ENCODE measurements at places on chromosomes 1 and 21.

GRCh38 chr1:25111706-25112105 lies 120.6 kb downstream of the SYF2 start:
- no peak for DNase-seq

DNA sequence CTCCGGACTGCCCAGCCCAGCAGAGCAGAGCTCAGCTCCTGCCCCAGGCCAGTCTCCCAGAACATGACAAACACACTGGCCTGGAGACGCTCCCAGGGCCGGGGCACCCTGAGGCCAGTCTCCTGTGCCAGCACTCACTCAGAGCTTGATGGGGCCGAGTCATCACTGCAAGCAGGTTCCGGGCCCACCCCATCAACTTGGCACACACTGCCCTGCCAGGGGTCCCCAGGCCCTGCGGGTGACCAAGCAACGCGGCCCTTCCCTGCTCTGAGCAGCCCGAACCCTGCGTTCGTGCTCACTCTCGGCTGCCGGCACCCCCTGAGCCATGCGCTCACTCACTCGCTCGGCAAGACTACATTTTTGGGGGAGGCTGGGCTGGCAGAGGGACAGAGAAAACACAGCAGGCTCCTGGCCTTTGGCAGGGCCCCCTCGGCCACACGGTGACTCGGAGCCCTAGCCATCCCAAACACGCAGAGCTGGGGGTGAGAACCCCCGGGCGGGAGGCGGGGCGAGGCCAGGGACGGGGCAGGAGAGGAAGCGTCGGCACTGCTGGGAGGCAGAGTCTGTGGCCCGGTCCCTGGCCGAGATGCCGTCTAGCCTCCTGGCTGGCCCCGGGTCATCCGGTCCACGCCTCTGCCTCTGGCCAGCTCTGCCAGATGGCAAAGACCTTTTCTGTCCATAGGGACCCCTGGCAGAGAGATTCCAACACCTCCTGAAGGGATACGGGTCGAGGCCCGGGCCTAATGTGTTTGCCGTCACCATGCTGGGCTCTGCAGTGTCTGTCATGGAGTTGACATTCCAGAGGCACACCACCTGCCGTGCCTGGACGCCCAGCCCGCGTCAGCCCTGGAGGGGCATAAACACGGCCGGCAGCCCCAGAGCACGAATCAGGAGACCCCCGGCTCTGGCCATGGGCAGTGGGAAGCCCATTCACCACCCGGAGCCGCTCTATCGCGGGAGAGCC lies 68.0 kb downstream of the MEGF6 start:
- DNase-seq, result no peak

GRCh38 chr1:67711855-67712212 lies 26.8 kb downstream of the GADD45A start:
- no peak for DNase-seq

DNA sequence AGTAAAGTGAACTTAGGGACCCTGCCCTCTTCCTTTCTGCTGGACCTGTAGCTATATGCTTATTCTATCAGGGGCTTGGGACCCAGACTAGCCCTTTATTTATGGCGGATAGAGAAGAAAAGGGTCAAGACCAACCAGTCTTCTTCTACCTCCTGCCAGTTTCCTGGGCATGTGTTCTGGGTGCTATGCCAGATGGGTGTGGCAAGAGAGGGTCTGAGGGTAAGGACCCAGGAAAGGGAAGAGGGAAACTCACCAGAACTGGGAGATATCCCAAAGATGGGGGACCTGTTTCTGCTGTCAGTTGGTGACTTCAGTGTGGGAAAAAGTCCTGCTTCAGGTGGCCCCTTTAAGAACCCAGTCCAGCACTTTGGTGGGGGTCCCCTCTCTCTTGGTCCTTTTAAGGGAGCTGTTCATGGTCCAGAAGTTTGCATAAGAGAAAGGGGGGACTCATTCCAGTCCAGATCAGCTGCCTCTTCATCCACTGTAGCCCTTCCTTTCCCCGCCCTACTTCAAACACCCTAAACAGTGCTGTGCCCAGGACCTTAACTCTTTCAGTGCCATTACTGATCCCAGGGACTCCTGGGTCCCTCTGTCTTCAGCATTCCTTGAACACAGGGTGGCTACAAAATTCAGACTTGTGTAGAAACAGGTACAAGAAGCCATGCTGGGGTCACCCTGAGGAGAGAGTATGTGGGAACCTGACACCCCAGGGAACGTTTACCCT lies 18.4 kb downstream of the SSR2 start:
- no peak for DNase-seq

GRCh38 chr1:19709260-19709793 lies 44.7 kb downstream of the HTR6 start:
- DNase-seq, result no peak

GRCh38 chr1:114482585-114482984 lies 28.4 kb downstream of the TRIM33 start:
- DNase-seq, result no peak

GRCh38 chr21:45335151-45335760 lies 47.6 kb upstream of the POFUT2 start:
- no peak for DNase-seq

DNA sequence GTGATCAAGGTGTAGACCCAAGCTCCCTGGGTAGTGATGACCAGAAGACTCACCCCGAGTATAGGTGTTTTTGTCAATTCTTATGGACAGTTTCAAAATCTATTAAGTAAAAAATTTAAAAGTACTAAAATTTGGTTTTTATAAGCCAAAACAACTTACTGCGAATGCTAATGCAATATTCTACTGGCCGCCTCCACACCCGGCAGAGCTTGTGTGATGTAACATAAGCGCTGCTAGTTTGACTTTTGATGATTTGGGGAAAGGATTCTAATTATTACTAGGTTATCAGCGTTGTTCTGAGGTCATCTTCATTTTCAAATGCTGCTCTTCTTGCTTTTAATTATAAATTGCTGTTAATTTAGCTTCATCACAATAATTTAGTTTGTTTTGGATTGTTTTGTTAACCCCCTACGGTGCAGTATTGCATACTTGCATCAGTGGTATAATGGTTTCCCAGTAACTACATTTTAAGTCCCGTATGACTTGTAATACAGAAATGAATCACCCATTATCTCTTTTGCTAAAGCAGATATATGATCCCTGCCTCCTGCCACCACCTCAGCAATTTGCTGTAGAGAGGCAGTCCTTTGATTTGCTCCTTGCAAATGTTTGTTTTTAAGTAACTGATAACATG lies 178.0 kb downstream of the SDCCAG8 start:
- DNase-seq, result no peak

GRCh38 chr1:36480161-36480560 lies 2.6 kb downstream of the CSF3R start:
- no peak for DNase-seq

GRCh38 chr1:68198752-68199151 lies 33.6 kb downstream of the WLS start:
- no peak for DNase-seq

DNA sequence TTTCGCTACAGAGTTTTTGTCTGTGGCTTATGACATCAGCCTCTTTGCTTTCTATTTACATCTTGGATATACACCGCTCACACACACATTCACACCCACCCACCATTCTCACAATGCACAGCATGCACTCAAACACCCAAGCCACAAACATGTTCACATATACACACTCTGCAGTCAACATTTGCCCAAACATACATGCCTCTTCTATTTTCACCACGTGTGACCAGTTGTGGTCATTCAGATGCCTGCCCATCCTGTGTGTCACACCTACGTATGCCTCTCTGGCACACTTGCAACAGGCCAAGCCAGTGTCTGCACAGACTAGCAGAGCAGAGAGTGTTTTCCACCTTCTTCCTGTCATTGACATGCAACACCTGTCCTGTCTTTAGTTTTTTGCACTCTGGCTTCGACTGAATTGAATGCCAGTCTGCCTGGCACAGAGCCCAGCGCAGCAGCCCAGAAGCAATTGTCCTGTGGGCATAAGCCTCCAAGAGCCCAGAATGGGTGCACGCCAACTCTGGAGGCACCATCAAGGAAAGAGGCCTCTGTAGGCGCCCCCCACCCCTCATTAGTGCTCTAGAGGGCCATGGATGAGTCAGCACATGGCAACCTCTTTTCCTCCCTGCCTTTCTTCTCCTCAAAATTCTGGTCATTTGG lies 37.7 kb upstream of the LRRN2 start:
- DNase-seq, result no peak

DNA sequence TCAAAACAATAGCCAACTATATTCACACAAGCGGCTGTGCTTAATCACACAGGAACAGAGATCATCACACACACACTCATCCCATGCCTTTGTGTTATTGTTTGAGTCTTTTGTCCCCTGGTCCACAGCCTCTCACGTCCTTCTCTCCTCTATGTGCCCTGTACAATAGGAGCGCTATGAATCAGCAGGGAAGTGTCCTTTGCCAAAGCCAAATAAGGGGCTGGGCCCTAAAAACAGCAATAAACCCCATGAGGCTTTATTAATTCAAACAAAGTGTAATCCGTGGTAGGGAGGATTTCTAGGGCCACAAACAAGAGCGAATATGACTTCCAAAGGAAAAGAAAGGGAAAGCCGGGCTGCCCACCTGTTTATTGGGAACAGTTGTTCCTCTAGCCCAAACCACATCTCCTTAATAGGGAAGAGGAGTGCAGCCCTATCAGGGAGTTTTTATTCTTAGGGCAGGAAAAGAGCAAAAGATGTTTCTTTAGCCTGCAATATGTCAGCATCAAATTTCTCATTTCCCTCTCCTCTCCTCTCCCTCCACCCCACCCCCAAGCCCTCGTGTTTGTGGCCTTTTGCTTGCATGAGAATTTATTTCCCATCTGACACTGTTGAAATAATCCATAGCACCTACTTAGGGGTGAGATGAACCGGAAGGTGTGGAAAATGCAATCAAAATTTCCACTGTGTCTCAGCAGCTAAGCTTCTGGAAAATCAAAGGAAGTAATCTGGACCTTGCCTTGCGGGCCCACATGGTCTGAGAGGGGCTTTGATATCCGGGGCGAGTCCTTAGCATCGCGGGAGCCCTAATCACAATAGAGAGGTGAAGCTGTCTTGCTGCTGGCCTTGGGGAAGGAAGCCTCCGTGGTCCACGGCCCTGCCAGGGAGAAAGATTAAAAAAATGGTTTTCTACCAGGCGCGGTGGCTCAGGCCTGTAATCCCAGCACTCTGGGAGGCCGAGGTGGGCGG lies 45.3 kb upstream of the ITPKB start:
- no peak for DNase-seq

GRCh38 chr1:67393737-67394136 lies 36.5 kb downstream of the SERBP1 start:
- DNase-seq, result no peak

DNA sequence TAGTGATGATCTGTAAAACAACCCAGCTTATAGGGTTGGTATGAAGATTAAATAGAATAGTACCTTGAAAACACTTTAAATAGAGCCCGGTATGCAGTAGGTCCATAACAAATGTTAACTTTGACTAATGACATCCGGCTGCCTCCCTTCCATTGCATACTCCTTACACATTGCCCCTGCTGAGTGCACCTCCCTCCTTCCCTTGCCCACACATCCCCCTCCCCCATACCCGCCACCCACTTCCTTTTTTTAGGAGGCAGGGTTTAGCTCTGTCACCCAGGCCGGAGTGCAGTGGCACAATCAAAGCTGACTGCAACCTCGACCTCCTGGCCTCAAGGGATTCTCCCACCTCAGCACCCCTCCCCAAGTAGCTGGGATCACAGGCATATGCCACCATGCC lies 24.4 kb upstream of the ZC3H12A start:
- no peak for DNase-seq

DNA sequence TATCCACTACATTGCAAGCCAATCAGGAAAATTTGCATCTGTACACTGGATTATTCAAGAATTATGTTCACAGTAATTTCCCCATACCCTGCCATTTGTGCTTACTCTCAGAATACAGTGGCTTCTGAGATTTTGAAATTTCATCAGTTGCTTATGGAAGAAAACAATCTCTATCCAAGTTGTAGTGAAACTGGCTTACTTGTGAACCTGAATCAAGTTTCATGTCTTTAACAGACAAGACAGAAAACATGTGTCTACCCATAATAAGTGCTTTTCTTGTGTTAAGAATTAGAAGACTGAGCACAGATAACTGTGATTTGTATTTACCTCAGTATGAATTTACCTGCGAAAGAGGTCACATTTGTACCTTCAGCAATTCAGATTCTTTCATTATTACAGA lies 672.7 kb upstream of the ADGRL2 start:
- DNase-seq, result no peak

- DNase-seq, result no peak
These were observed 303.9 kb upstream of the DUSP10 start for GRCh38 chr1:222045786-222046185.

DNA sequence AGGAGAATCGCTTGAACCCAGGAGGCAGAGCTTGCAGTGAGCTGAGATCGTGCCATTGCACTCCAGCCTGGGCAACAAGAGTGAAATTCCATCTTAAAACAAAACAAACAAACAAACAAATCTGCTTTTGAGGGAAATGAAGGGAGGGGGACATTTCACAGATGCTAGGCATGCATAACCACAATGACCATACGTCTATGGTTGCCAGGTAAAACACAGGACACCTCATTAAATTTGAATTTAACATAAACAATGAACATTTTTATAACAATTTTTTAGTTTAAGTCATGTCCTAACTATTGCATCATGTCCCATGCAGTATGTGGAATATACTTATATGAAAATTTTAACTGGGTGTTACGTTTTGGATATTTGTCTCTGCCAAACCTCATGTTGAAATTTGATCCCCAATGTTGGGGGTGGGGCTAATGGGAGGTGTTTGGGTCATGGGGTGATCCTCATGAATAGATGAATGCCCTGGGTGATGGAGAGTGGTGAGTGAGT lies 31.0 kb upstream of the ZBTB18 start:
- DNase-seq, result no peak

GRCh38 chr21:42539931-42540343 lies 26.3 kb downstream of the SLC37A1 start:
- DNase-seq, result no peak

DNA sequence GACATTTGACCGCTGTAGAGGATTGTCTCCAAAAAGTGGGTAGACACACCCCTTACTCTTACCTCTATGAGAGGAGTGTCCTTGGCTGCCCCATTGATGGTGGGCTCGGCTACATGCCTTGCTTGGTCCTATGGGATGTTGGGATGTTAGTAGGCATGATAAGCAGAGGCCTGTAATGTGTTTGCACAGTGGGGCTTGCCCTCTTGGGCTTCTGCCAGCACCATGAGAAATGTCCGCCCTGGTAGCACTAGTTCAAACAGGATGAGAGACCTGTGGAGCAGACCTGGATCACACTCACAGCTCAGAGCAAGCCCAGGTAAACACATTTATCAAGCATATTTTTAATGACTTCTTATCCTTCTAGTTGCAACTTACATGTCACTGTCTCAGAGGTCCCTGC lies 54.2 kb downstream of the SH3GLB1 start:
- no peak for DNase-seq

Data from left lobe of liver (tissue), 2 donors.